ENCODE measurements at places on chromosomes 3 and 15.

- DNase-seq, result no peak
These were observed 126.3 kb upstream of the MEF2A start for GRCh38 chr15:99439524-99439835.

- DNase-seq, result no peak
These were observed 973 bp upstream of the ITPKA start for GRCh38 chr15:41492597-41493204.

DNA sequence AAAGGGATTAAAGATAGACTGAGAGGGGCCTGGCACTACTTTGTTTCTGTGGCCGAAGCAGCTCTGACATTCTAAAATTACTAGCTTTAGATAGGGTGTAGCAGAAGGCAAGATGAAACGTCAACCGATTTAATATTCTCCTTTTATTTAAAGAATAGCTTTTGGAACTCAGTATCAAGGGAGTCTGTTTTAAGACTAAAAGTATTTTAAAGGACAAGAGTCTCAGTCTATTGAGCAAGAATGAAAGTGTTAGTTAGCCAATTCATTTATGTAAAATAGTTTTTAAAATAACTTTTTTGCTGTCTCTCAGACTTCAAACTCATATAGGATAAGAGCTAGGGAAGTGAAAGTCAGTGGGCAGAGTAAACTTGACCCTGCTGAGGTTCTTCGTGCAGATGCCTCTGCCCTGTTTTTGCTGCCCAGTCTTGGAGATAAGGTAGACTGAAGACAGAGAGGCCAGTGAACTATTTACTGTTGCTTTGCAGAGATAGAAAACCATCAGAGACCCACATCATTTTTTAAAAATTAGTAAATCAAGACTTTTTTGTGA, 1090.9 kb downstream of the ROBO2 start:
- DNase-seq, result no peak

DNA sequence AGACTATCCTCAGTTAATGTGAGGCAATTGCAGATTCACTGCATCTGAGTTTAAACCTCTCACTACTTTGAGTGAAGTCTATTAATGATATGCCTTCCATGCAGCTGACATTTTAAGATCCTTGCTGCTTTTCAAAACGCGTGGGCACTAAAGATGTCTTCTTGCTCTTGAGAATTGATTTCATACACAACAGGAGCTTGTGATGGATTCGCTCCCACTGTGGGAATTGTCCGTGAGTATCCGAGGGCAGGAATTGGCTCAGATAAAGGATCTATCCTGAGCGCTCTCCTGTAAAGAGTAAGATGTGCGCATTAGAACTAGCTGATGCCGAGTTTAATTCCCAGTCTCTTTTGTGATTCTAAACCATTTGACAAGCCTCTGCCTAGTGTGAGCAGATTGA, 167.9 kb downstream of the ROBO2 start:
- no peak for DNase-seq

DNA sequence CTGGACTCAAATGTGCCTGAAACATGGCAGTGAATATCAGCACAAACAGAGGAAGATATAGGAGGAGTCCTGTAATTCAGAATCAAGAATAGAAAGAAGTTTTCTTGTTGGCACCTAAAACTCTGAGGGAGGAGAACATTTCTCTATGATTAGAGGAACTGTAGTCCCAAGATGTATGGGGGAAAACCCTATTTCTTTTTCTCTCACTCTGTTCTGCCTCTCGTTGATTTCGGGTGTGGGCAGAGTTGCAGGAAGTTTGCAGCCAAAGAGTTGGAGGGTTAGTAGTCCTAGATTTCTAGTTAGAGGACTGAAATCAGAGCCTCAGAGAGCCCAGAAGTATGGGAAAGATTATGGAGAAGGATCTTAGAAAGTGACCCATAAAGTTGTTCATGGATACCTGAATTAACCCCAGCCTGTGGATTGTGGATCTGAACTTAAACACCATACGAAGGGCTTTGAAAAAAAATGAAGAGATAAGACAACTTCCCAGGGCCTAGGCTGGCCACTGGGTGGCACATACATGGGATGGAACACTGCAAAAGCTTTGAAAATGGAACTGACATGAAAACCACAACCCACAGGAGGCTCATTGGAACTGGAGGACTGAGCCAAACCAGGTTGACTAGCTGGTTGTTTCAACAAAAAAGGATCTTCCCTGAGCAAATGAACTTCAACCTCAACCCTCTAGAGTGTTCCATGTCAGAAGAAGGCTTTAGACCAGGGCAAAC, 34.6 kb downstream of the FMN1 start:
- no peak for DNase-seq

DNA sequence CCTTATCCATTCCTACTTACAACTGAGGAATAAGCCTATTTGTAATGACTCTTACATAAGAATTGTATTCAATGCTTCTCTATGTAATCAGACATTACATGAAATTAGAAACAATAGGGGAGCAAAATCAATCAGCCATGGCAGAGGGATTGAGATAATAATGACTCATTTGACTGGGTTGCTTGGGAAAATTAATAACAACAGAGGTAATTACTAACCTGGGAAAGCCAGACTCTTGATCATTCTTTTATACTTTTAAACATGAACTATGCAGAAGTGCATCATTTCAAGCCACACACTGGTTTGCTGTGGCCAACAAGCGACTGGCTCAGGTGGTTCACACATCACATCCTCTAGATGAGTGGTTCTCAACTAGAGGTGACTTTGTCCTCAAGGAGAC, 126.3 kb upstream of the CRBN start:
- DNase-seq, result no peak

GRCh38 chr15:79602180-79602579, 170.0 kb downstream of the MINAR1 start:
- DNase-seq, result no peak

GRCh38 chr3:120326784-120327183, 22.4 kb downstream of the LRRC58 start:
- DNase-seq, result no peak

DNA sequence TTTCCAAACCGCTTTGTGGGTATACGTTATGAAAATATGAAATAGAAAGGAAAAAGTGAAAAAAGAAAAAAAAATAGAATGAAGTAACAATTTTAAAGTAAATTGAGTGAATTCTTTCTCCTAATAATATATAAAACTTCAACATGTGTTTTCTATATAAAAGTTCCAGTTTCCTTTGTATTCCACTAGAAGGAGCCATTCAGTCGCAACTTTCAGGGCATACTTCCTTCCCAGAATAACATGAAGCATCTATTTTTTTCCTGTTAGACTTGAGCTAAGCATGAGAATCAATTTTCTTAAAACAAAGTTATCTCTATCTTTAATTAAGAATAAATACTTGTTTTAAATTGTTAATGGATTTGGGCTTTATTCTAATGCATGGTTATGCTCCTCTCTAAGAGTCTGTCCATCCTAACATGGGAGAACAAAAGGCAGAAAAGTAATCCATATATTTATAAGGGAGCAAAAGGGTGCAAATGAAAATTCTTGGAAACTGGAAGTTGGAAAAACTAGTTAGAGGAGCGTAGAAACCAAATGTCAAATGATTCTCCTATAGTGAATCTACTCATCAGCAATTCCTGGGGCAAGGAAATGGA, 16.0 kb upstream of the VGLL3 start:
- no peak for DNase-seq

DNA sequence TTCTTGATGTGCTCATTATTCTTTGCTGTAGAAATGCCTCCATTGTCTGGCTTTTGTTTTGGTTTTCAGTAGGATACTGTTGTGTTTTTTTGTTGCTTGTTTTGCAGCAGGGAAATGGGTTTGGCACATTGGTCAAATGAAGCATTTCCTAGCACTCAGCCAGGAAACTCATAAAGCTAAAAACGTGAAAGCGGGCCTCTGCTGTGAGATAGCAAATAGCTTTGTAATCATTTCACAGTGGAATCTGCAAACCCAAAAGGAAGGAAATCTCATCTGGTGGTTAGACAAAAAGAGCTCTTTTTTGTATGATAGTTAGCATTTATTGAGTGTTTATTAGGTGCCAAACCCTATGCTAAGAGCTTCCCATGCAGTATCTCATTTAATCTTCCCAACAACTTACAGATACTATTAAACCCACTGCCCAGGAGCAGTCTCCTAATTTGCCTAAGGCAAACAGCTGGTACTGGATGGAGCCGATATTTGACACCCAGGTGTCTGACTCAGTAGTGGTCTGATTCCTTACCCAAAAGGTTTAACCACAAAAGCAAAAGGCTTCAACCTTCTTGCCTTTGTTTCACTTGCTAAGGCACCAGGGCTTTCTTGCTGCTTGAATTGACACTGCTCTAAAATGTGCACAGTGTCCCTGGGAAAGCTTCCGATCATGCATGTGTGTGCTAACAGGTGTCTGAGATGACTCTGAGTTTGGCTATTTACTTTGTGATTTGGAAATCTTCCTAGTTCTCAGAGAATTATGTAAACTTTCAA, 527.9 kb upstream of the MDFIC2 start:
- DNase-seq, result no peak

DNA sequence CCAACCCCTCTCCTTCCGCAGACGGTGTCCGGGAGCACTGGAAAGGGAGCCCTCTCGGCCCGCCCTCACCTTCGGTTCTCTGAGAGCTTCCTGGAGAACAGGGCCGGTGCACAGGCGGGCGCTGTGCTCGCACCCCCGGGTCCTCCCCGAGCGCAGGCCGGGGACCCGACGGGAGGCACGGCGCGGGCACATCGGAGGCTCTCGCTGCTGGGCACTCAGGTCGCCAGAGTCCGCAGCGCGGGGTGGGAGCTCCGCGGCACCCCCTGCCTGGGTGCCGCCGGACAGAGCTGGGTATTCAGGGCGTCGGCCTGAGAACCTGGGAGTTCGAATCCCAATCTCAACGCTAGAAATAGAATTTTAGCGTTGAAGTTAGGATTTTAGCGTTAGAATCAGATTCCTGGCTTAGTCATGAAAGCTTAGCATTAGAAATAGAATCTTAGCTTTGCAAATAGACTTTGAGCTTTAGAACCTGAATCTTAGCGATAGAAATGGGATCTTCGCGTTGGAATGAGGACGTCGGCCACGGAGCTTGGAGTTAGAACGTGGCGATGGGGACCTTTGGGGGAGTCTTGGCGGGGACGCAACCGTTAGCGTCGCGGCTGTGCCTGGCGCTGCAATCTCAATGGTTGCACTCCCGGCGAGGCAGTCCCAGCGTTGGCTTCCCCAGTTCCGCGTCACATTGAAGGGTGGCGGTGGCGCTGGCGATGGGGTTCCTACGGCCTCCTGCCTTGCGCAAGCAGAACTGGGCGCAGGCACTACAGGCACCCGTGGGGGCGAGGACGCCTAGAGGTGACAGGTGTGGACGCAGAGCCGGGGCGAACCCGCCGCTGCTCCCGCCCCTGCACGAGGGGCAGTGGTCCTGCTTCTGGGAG, 549 bp downstream of the TRH start:
- DNase-seq, result no peak

DNA sequence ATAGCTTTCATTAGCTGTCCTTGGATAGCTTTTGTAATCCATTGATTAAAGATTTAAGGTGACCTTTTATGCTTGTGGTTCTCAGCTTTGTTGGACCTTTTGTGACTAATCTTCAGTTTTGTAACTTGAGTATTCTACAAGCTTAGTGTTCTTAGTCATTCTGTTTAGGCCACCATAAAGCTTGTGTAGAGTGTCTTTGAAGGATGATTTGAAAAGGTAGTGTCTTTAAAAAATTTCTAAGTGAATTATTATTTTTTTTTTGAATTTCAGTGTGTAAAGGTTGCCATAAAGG, 7.5 kb downstream of the MORF4L1 start:
- no peak for DNase-seq

- DNase-seq, result no peak
These were observed 71.3 kb upstream of the SMAD3 start for GRCh38 chr15:66993874-66994696.

DNA sequence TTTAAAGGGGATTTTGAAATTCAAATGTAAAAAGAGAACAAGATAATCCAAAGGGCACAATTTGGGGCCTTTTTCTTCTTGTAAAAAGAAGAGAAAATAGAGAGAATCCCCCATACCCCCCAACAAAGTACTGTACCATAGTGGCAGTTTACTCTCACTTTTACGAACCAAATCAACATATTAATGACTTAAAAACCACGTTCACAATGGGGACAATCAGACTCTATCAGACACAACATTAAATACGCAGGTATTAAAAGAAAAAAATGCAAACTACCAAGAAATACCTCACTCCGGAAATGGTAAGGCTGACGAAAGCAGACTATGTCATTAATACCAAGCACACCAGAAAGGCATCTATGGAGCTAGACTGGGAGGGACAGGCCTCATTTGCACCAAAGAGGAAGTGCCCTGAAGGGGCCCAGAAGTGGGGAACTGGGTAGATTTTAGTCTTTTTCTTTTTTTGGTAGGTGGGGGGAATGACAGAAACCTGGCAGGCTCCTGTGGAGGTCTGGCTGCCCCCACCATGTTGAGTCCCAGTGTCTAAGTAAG, 134.3 kb downstream of the TIGIT start:
- no peak for DNase-seq

- DNase-seq, result no peak
These were observed 320.6 kb upstream of the KCNH8 start for GRCh38 chr3:18827664-18828063.

- DNase-seq, result no peak
These were observed 41.6 kb downstream of the WNT5A start for GRCh38 chr3:55445551-55445950.

- DNase-seq, result no peak
These were observed 263.6 kb upstream of the AZI2 start for GRCh38 chr3:28612232-28612631.

- DNase-seq, result no peak
These were observed 37.1 kb upstream of the ST3GAL6 start for GRCh38 chr3:98726084-98726483.

DNA sequence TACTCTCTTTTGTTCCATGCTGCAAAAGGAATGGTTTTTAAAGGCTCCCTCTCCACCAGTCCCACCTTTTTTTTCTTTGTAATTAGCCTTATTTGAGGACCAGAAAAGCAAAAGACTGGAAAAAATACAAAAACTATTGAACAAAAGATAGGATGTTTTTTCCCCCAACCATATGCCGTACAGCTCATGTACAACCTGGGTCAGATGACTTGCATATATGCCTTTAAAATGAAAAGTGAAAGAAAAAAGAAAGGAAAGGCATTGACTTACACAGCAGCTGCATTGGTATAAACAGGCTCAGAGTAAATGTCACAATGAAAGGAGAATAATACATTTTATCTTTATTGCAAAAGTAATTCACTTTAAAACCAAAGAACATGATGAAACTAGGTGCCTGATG, 69.5 kb upstream of the CMC1 start:
- DNase-seq, result no peak

DNA sequence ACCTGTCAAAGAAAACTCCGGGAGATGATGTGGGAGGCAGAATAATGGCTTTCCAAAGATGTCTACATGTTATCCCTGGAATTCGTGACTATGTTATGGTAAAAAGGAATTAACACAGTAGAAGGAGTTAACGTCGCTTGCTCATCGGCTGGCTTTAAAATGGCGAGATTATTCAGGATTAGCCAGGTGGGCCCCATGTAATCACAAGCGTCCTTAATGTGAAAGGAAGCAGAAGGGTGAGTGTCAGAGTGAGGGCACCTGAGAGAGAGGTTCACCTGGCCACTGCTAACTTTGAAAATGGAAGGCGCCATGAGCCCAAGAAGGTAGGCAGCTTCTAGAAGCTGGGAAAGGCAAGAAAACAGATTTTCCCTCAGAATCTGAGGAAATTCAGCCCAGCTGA, 557.2 kb downstream of the EPHB1 start:
- DNase-seq, result no peak

Measured in activated T-helper 1 cell treated with anti-CD3 and anti-CD28 coated beads, Interleukin-2, amount 50 U/mL, for 16 hours (primary cell).